ENCODE measurements at places on chromosomes 3 and 15.

DNA sequence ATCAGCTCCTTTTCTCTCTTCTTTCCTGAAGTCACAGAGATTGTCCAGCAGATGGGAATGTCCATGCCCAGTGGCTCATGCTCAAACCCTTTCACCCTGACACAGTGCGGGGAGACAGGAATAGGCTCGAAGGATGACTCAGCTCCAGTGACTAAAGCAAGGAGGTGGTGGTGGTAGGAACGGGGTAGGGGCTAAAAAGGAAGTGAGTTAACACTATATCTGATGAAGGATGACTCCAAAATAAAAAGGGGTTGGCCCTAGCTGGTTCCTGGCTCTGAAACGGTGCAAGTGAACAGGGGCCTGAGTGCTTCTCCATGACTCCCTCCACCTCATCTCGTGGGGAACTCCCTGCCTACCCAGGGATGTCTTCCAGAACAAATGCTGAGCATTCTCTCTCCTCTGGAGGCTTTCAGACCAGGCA is 167.4 kb upstream of the LPP start:
- DNase-seq = no peak

- DNase-seq = no peak
These were observed 110.3 kb downstream of the WNT5A start for GRCh38 chr3:55376753-55377347.

DNA sequence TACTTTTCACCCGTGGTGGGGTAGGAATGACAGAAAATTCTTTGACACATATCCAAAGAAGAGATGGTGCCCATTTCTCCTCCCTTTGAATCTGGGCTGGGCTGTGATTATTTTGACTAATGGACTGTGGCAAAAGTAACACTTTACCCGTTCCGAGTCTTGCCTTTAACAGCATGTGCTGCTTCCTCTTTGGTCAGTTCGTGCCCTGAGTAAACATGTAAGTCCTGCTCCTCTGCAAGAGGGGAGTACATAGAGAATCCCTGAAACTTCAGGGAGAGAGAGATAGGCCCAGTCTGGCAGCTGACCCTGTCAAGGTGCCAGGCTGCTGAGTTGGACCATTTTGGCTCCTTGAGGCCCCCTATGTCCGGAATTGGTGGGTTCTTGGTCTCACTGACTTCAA is 243.1 kb downstream of the EPHB1 start:
- no peak for DNase-seq

DNA sequence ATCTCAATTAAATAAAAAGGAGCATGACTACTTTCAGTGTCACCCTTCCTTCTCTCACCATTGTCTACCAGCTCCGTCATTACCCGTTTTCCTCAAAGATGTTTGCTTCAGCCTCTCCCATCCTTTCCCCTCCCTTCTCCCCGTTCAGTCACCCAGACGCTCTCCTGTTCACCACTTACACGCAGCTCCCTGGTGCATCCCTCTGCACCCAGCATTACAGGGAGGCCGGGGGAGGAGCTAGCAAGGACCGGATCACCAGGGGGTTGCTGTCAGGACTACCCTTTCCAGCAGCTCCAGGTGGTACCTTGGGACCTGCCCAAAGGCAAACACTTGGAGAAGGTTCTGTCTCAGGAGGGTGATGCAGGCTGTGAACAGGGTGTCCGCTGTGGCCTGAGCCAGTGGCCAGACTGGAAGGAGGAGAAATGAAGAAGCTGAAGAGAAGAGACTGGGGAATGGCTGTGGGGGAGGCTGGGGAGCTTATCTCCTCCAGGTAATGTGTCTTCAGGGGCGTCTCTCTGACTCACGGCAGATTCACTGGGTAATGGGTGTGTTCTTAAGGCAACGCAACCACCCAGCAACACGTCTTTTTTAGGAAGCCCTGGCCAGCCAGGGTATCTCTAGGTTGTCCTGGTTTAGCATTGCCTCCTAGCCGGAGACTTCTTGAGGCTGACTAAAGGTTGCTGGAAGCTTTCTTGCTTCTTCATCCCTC is 21.8 kb upstream of the BDH1 start:
- no peak for DNase-seq

- DNase-seq = no peak
These were observed 573.0 kb downstream of the RBMS3 start for GRCh38 chr3:29853841-29854397.

DNA sequence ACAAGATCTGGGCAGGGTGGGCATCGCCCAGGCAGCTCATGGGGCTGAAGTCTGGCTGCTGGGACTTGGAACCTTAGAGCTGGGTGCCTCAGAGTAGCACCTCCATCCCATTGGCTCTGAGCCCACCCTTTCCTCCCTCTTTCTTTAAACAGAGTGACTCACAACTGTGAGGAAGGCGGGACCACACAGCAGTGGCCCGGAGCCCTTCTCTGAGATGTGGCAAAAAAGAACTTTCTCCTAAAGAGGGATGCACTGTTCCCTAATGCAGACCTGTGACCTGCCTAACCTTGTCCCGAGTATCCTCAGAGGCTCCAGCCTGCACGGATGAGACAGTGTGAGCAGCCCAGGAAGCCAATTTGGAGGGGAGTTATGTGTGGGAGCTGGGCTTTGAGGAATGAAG is 23.6 kb downstream of the PRR20G start:
- DNase-seq = no peak

DNA sequence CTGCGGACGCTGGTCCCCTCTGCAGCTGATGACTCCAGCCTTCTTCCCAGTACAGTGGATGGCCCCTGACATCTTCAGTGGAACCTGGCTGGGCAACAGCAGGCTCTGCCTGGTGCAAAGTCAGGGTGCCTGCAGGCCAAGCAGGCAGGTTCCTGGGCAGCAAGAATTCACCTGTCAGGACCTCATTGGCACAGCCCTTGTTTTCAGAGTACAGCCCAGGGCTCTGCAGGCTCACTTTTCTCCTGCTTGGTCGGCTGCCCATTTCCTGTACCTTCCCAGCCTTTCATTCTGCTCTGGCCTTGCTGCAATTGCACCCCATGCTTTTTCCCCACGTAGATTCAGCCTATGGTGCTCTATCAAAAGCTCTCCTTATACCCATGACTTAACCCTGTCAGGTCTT is 56.0 kb downstream of the LRTM1 start:
- no peak for DNase-seq

GRCh38 chr3:131749826-131750225 is 247.1 kb upstream of the MRPL3 start:
- no peak for DNase-seq

DNA sequence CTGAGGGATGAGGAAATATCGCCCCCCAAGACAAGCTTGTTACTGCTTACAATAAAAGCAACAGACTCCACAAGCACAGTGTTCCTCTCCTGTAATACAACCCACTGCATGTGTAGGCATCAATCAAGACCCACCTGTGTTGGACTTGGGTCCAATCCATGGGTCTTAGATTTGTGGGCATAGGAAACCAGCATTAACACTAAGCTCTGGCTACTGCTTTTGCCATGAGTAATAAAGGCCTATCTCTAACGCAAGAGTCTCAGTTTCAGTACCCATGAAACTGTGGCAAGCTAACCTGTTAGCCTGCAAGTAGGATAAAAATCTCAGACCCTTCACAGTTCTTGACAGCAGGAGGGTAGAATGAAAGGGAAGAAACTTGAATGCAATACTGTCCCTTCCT is 5.2 kb upstream of the EIF1B start:
- DNase-seq = no peak

DNA sequence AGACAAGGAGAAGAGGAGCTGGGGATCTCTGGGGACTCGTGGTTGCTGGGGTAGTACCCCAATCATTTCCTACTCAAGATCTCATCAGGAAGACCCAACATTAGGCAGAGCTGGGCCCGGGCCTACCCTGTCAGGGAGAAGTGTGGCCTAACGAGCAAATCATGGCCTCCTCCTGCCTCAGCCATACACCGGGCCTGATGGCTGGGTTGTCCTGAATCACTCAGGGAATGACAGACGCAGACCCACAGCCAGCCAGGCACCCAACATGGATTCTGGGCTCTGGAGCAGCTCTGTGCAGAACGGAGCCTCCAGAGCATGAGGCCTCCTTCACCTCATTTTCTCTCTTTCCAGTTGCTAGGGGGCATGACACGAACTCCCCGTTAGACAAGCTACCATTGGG is 19.7 kb downstream of the ITGA11 start:
- DNase-seq = no peak

DNA sequence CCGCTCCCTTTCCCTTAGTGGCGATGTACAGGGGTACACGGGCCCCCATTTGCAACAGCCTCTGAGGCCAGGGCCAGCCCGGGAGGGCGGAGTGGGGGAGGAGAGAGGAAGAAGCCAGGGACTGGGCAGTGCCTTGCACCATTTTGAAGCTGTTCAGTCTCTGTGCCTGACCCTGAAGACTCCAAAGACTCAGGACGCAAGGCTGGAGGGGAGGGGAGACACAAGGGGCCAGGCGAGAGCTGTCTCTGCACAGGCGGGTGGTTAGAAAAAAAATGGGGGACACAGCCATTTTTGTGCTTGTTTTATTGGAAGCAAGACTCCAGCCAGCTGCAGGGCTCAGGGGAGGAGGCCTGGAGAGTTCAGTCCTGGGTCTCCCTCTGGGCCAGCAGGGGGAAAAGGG is 1.6 kb downstream of the RPP25 start:
- DNase-seq = no peak

- no peak for DNase-seq
These were observed 48.9 kb upstream of the SLC7A14 start for GRCh38 chr3:170634663-170635384.

GRCh38 chr3:63050548-63051177 is 175.4 kb upstream of the CADPS start:
- DNase-seq = no peak

DNA sequence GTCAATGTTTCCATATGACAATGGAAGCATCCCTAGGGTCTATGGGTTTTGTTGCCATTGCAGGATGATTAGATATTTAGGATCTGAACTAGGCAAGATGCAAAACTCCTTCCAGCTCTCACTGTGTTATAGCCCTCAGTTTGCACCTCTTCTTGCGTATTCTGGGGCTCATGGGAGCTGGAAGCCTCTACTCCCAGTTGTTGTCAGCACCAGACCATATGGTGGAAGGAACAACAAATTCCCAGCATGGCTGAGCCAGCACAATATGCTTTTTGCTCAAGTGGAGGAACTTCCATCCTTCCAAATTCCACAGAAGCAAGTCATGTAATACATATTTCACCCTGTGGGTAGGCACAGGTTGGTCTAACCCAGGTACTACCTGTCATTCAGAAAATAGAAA is 18.5 kb upstream of the CTXND1 start:
- DNase-seq = no peak

GRCh38 chr3:152321200-152321954 is 52.6 kb downstream of the MBNL1 start:
- DNase-seq = no peak

DNA sequence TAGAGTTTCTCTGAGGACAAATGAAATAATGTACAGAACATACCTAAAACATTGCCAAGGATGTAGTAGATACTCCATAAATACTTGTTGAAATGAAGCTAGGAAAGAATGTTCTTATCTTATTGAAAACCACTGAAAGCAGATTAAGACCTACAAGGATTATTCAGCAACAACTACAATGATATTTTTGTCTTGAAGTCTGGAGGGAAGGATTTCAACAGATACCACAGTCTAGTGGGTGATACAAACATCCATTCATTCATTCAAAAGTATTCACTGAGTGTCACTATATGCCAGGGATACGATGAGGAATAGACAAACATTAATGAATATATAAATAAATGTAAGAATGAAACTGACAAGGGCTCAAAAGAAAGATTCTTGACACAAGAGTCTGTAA is 74.7 kb upstream of the THBS1 start:
- DNase-seq = no peak

GRCh38 chr3:5133239-5134018 is 11.3 kb downstream of the ARL8B start:
- no peak for DNase-seq

GRCh38 chr3:71585131-71585530 is 1.6 kb upstream of the FOXP1 start:
- no peak for DNase-seq

DNA sequence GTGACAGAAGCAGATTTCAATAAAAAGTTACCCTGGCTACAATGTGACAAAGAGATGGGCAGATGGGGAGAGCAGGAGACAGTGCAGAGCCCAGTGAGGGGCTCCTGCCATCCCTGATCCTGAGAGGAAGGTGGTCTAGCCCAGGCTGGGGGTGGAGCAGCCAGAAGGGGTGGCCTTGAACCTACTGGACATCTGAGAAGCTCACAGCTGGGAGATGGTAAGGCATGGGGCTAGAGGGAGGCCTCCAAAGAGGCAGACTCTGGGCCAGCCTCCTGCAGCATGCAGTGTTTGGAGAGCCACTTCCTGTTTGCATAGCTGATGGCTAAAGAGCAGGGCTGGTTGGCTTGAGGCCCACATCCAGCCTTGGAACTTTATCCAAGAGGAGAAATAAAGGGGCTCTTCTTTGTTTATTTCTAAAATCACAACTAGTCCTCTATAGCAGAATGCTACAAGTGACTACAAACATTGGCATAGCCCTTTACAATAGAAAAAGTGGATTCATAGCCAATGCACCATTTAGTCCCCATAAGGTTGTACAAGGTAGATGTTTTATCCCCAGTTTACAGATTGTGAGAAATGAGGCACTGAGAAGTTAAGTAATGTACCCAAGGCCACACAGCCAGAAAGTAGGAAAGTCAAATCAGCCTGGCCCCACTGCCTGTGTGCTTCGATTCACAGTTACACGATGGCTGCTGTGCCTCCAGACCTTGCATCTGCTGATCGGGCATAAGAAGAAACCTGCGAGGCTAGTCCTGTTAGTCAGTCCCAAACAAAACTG is 4.6 kb downstream of the EFCC1 start:
- DNase-seq = no peak

DNA sequence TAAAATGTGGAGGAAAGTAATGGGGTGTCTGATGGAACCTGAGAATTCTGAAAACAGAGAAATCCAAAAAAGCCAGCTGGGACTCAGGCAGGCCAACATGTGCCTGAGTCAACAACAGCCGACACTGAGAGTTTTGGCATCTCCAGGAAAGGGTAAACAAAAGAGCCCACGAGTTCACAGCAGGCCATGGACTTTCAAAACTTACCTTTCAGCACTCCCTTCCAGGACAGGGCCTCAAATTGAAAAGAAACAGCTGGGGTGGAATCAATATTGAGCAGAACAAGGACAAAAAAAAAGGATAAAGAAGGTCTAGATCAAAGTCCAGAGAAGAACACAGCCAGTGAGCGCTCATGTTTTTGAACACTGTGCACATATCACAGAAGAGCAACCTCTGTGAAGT is 735.4 kb upstream of the GRM7 start:
- DNase-seq = no peak

- DNase-seq = no peak
These were observed 29.5 kb upstream of the ICE2 start for GRCh38 chr15:60508442-60508841.

GRCh38 chr3:45225465-45226205 is 452 bp downstream of the TMEM158 start:
- DNase-seq = no peak

GRCh38 chr15:29681946-29682345 is 140.3 kb downstream of the TJP1 start:
- no peak for DNase-seq

DNA sequence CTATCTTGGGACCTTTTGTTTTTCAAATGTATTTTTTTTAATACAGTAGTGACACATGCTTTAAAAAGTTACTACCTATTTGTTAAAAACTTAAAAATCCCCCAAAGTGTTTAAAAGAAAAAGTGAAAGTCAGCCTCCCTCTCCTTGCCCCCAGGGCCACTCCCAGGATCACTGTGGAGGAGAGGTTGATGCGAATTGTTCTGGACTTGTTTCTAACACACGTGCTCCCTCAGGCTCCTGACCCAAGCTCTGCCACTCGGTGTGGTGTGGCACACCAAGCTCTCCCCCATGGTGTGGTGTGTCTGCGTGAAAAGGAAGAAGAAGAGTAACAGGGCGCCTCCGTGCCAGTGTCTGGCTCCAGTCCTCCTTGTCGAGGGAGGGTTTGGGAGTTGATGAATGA is 93.5 kb downstream of the CHCHD6 start:
- no peak for DNase-seq

All from NCI-H2107 (cell line).